GM03348 (cell line): ENCODE measurements at places on chromosomes 16 and 17.

GRCh38 chr17:58317421-58318064 is 11.1 kb downstream of the TSPOAP1 start:
- DNase-seq = peak; percentile 84

GRCh38 chr16:983044-984030 is 1.8 kb downstream of the SOX8 start:
- DNase-seq = no peak

DNA sequence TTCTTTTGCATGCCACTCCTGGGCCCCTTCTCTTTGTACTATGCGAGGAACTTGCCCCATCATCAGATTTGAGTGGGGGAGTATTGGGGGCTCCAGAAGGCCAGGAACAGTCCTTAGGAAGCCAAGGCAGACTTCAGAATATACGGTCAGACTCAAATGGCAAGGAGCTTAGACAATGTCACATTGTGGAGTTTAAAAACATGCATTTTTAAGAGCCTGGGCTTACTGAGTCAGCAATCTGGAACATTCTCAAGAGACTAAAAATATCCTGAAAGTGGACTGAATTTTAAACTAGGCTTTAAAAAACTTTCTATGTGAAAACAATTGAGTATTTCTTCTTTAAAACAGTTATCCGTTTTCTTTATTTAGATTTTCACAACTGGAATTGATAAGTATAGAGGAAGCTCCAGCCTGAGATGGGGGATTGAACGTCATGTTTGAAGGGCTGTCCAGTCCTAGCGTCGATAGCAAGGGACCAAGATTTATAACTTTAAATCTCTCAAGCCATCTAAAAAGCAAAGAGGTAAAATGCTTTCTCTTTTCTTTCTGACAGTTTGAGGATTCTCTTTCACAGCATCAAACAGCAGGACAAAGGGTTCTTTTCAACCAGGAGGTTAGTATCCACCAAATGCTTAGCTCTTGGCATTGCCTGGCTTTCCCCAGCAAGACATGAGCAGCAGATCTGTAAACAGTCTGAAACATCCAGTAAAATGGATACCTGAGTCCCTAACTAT is 45.8 kb upstream of the CDRT4 start:
- DNase-seq = peak; percentile 43

DNA sequence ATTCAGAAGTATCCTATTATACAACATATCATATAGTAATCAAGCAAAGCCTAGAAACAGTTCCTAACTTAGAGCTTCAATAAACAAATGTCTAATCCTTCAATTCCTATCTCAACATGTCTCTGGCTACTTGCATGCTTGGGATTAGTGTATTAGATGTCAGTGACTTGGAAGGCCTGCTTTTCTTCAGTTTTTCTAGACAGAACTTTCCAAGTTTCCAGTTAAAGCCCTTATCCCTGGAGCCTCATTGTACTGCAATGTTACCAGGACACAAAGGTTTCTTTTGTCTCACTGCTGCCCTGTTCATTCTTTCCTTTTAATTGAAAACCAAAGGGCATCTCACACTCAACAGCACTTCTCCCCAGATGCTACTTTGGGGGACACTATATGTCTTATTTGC is 16.5 kb downstream of the PSME3IP1 start:
- no peak for DNase-seq

- no peak for DNase-seq
These were observed 12.4 kb upstream of the SUPT4H1 start for GRCh38 chr17:58364270-58364942.

DNA sequence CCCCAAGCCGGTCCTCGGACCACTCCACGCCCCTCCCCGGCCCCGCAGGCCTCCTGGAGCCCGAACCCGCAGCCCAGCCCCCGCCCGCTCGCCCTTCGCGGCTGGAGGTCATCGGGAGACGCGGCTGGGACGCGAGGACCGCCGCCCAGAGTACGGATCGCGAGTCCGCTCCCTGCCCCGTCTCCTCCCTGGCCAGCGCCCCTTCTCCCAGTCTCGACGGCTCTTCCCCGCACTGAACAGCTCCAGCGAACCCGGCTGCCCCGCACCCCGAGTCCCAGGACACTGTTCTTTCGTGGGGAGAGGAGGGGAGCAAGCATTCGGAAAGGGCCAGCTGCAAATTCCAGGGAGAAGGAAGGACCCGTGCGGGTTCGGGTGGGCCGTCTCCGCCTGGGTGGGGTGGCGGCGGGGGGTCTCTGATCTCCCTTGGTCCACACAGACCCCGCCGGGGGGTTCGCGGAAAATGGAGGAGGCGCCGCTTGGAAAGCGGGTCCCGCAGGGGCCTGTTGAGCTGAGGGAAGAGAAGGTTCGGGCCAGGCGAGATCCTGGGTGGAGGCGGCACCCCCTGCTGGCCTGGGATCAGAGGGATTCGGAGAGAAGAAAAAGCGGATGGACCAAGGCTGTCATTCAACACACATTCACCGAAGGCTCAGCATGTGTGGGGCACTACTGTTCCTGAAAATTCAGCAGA is 632 bp upstream of the RTN4RL1 start:
- peak; percentile 89 for DNase-seq

DNA sequence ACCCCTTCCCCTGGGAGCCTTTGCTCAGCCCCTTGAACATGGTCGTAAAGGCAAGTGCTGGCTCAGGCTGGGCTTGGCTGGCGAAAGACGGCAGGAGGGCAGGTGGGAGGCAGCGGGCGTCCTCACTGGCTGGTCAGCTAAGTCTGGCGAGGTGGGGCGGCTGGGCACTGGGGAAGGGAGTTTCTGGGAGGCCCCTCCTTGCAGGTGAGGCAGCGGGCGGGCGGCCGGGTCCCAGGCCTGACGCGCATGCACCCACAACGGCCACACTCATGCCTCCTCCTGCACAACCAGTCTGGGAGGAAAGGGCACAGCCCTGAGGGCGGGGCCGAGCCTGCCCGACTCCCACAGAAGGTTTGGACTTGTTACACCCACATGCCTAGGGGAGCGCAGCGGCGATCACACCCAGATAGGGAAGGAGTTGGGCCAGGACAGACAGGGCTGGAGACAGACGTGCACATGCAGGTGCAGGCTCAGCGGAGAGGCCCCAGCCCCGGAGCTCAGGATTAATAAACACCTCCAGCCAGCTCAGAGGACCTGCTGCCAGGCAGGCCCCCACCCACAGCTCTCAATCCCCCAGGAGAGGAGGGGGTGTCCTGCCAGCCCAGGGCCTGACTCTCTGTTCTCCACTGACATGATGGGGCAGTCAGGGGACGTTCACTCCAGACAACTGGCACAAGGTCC is at the start of gene EVPL:
EVPL (minus strand) TSS at position 148 of the 681 bp plus-strand sequence; CDS start at position 40, 108 bp downstream.
- DNase-seq = no peak

GRCh38 chr17:4837471-4838308 is 4.5 kb downstream of the MINK1 start:
- no peak for DNase-seq

DNA sequence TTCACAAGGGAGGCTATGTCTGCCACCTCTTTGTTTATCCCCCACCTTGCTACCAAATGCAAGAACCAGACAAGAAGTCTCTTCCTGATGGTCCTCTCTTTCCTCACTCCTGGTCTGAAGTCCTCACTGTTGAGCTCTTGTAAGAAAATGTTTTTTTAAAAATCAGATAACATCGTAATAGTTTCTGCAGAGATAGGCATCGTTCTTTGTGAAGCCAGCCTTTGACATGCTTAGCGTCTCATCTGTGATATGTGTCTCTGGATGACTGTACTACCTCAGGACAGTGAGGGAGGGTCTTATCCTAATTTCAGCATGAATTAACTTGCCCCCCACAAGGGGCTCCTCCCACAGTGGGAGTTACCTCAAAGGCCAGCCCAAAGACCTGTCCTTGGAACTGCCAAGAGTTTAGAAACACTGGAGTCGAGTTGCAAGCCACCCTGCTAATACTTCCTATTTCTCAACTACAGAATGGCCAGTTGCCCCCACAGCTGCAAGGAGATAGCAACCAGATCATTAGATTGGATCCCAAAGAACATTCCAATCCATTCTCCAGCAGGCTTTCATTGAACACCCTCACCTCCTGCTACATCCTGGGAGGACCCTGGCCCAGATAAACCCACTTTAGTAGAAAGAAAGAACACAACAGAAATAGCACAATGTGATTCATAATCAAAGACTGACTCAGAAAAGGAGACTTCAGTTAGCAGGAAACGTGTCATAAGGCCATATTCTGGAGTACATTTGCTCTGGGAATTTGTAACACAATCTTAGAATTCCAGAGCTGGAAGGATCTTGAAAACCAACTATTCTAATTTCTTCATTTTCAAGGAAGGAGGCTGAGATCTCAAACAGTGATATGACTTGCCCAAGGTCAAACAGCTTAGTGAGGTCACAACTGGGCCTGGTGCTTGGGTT is 151.0 kb downstream of the IRX3 start:
- DNase-seq = peak; percentile 64

DNA sequence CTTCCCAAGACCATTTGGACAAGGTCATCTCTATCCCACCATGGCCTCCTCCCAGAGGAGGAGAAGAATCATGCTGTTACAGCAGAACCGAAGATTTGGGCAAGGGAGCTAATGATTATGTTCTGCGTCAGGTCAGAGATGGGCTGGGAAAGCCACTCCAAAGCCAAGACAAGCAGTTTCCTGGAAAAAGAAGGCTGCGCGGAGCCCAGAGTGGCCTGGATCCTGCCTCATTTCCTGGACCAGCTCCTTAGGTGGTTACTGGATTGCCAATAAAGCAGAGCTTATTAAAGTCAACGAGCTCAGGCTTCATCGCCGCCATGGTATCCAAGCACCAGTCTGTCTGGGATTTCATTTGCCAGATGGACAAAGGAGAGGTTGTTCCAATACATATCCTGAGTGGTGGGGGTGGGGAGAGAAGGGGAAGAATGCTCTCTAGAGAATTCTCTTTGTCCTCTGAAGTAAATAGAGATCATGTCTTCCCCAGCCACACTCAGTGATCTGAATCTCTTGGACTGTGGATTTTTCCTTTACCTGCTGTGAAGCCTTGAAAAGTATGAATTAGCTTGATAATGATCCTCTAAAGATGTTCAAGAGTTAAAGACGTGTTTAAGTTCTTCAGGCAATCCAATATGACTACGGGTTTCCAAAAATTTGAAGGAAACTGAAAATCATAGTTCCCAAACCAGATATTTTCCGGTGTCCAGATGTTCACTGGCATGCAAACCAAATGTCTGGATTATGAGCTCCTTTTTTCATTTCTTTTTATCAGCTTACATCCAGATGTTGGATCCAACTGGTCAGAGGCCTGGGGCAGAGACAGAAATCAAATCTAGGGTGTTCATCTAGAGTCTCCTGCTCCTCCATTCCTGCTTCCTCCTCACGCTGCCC is 17.7 kb downstream of the PRAC1 start:
- no peak for DNase-seq

- DNase-seq = no peak
These were observed 169.0 kb downstream of the ENGASE start for GRCh38 chr17:79243603-79243990.

GRCh38 chr17:71846561-71847110 is 274.2 kb upstream of the SOX9 start:
- no peak for DNase-seq

DNA sequence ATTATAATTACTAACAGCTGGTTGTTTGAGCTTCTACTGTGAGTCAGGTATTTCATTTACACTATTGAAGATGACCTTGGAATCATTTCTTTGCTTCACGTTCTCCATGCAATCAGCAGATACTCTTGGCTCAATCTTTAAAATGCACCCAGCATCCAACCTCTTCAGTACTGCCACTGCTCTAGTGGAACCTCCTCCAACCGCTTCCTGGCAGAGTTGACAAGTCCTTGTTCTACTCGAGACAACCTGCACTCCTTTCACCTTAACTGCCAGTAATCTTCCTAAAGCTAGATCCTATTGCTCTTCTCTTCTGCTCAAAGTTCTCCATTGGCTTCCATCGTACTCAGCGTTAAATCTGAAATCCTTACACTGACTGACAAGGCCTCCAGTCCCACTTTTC is 86.5 kb downstream of the SYCE1L start:
- DNase-seq = no peak

DNA sequence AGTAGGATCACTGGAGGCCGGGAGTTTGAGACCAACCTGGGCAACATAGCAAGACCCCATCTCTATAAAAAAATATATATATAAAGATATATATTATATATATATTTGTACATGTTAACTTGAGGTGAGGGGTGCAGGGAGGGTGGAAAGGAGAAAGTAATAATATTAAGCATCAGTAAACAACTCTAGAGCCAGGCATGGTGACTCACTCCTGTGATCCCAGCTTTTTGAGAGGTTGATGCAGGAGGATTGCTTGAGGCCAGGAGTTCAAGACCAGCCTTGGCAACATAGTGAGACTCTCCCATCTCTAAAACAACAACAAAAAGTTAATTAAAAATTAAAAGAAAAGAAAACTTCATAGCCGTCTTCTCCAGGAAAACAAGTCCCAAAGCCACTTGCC is 61.7 kb upstream of the SMURF2 start:
- no peak for DNase-seq

GRCh38 chr16:2663553-2664546 is 18.5 kb upstream of the KCTD5 start:
- DNase-seq = no peak

GRCh38 chr17:46108120-46108519 is 85.1 kb downstream of the KANSL1 start:
- no peak for DNase-seq

DNA sequence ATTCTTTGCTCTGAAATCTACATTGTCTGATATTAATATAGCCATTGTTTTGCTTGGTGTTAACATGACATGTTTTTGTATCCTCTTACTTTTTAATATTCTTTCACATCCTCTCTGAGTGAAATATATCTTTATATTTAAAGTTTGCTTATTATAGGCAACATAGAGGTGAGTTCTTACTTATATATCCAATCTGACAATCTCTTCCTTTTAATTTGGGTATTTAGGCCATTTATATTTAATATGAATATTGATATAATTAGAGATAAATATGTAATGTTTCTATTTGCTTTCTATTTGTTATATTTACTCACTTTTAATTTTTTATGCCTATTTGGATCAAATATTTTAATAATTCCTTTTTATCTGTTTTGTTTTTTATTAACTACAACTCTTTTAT is 554.1 kb upstream of the SALL1 start:
- DNase-seq = no peak

GRCh38 chr17:31494259-31495021 is 103.0 kb downstream of the RAB11FIP4 start:
- DNase-seq = no peak

DNA sequence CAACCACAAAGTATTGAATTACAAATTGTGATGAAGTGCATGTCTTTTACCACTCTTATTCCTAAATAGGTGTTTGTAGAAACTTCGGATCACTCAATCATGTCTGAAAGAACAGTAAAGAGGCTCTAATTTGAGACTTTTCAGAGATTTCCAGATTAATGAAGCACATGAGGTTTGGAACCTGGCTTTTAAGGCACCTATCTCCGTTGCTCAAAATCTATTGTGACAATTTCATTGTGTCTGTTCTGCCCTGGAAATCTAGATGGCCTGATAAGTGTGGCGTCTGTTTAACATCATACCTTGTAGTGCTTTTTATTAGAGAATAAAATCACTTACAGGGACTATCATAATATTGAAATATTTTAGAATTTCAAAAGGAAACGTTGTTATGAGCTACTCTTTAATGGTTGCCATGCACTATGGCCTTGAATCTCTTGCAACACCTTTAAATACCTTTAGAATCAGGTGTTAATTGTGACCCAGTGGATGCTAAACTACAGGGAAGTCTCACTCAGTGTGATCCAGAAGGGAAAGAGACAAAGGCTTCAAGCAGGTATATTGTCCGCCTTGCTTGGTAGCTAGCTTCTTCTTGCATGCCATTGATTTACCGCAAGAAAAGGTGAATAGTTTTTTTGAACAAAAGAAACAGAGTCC is 210.3 kb downstream of the CNTNAP4 start:
- no peak for DNase-seq

GRCh38 chr16:58128711-58129096 is 477 bp downstream of the CFAP20 start:
- DNase-seq = peak; percentile 50
